ENCODE measurements at places on chromosomes 2 and 18. TPM values are rescaled to one million over a fixed set of nuclear protein-coding genes. Genes with fewer than 3 reads are reported as not detected.

DNA sequence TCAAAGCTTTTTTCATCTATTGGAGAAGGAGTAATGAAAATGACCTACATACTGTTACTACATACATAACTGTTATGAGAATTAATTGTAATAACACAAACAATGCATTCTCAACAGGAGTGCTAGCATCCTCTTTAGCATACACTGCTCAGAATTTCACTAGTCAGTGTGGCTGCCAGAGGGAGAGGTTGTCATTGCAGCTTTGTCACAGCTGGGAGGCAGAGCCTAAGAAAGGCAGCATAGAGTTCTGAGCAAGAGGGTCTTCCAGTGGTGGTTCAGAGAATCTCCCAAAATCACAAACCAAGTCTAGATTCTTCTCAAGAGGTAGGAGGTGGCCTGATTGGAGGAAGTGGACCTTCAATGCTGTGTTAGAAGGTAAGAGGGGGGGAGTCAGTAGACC is 286.7 kb upstream of the CYRIA start:
- no peak overlapping the region for H3K4me3 ChIP-seq
- H3K27ac ChIP-seq, result no peak overlapping the region
- no peaks in the 10 kb centered on the region for H3K36me3 ChIP-seq

- H3K27ac ChIP-seq, result no peak overlapping the region
- no peak overlapping the region for H3K4me3 ChIP-seq
- DNase-seq, result peak; percentile 30
- no peaks in the 10 kb centered on the region for H3K36me3 ChIP-seq
- peaks cover 31% of the 10 kb centered on the region for H3K4me1 ChIP-seq
Measured at GRCh38 chr2:72985891-72986683, 68.8 kb downstream of the EMX1 start.

DNA sequence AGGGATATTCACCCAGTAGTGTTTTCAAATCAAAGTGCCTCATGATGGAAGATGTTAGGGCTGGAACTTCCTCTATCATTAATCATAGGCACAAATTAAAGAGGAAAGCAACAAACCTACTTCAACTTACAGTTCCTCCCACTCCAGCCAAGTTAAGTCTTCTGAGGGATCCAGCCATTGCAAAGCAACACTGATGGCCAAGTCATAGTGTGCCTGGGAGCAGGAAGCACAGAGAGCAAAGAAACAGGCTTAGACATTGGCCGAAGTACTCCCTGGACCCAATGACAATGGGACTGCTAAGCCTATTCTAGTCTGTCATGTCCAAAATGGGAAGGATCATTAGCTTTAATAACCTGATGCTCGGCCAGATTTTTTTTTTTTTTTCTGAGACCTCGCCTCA is 7.0 kb downstream of the C2orf80 start:
- H3K4me3 ChIP-seq, result no peak overlapping the region
- no peak overlapping the region for H3K27ac ChIP-seq
- H3K4me1 ChIP-seq, result no peaks in the 10 kb centered on the region
- H3K27me3 ChIP-seq, result no peaks in the 10 kb centered on the region
- H3K36me3 ChIP-seq, result no peaks in the 10 kb centered on the region

Gene FZD7
- total RNA-seq, result 2.9 TPM

Gene TEKT4
- total RNA-seq, result not detected

All from body of pancreas (tissue), 4 donors.